Transverse colon (tissue), 4 donors: ENCODE measurements at places on chromosomes 4 and X. TPM values are rescaled to one million over a fixed set of nuclear protein-coding genes. Genes with fewer than 3 reads are reported as not detected.

- no peaks in the 10 kb centered on the region for H3K27me3 ChIP-seq
- no peaks in the 10 kb centered on the region for H3K36me3 ChIP-seq
- H3K4me1 ChIP-seq: peaks cover 2% of the 10 kb centered on the region
- peak overlapping the region; percentile 91 for H3K27ac ChIP-seq
- DNase-seq: no peak
- peak overlapping the region; percentile 37 for H3K4me3 ChIP-seq
Measured at GRCh38 chr4:150579551-150580234, 2.3 kb upstream of the MAB21L2 start.

GRCh38 chrX:41779030-41779564, 55.1 kb downstream of the GPR82 start:
- H3K4me3 ChIP-seq: no peak overlapping the region
- no peaks in the 10 kb centered on the region for H3K27me3 ChIP-seq
- H3K27ac ChIP-seq: no peak overlapping the region
- no peak for DNase-seq

- H3K4me3 ChIP-seq: no peak overlapping the region
- no peaks in the 10 kb centered on the region for H3K36me3 ChIP-seq
- H3K27ac ChIP-seq: no peak overlapping the region
Measured at GRCh38 chr4:48445704-48446103, 37.4 kb upstream of the SLC10A4 start.

GRCh38 chr4:82360298-82361177, 13.3 kb downstream of the HNRNPD start:
- no peak overlapping the region for H3K4me3 ChIP-seq
- peaks cover 30% of the 10 kb centered on the region for H3K36me3 ChIP-seq
- no peaks in the 10 kb centered on the region for H3K27me3 ChIP-seq
- peak overlapping the region; percentile 60 for H3K27ac ChIP-seq
- H3K4me1 ChIP-seq: peaks cover 45% of the 10 kb centered on the region

DNA sequence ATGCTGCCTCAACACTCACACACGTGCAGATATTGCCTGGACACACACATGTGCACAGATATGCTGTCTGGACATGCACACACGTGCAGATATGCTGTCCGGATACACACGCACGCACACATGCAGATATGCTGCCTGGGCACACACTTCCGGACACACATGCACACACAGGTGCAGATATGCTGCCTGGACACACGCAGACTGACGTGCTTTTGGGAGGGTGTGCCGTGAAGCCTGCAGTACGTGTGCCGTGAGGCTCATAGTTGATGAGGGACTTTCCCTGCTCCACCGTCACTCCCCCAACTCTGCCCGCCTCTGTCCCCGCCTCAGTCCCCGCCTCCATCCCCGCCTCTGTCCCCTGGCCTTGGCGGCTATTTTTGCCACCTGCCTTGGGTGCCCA, 14.7 kb downstream of the FGFRL1 start:
- no peak overlapping the region for H3K4me3 ChIP-seq
- no peak overlapping the region for H3K27ac ChIP-seq
- DNase-seq: peak; percentile 68
- peaks cover 34% of the 10 kb centered on the region for H3K27me3 ChIP-seq
- H3K36me3 ChIP-seq: no peaks in the 10 kb centered on the region
- peaks cover 20% of the 10 kb centered on the region for H3K4me1 ChIP-seq

DNA sequence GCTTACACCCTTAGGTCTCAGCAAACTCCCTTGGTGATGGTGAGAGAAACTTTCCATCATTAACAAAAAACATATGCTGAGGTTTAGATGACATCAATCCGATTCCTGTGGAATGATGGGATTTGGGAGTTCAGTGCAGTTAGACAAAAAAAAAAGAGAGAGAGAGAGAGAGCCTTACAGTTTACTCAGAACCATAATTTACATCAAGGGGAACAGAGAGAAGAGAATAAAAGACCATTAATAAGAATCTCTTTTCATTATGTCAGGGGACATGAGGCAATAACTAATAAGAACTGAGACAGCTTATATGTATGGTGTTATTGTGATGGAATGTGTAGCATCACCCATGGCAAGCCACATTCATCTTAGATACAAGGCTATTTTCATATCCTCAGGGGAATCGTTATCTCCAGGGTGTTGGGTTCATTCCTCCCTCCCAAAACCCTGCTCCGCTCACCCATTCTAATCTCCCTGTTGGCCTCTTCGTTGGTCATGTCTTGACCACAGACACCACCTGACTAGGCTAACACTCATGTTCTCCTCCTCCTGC, 175.7 kb upstream of the MXRA5 start:
- H3K4me3 ChIP-seq: no peak overlapping the region
- no peaks in the 10 kb centered on the region for H3K4me1 ChIP-seq
- DNase-seq: no peak
- no peaks in the 10 kb centered on the region for H3K27me3 ChIP-seq
- no peaks in the 10 kb centered on the region for H3K36me3 ChIP-seq

GRCh38 chr4:173917255-173917960, 366.1 kb downstream of the FBXO8 start:
- peak overlapping the region; percentile 56 for H3K27ac ChIP-seq
- no peaks in the 10 kb centered on the region for H3K36me3 ChIP-seq
- peaks cover 2% of the 10 kb centered on the region for H3K4me1 ChIP-seq
- no peak overlapping the region for H3K4me3 ChIP-seq
- DNase-seq: no peak

- no peaks in the 10 kb centered on the region for H3K27me3 ChIP-seq
- H3K36me3 ChIP-seq: no peaks in the 10 kb centered on the region
- H3K4me1 ChIP-seq: no peaks in the 10 kb centered on the region
- no peak overlapping the region for H3K27ac ChIP-seq
- DNase-seq: no peak
Measured at GRCh38 chrX:24676403-24677024, 17.2 kb upstream of the POLA1 start.

GRCh38 chrX:13120017-13120416, 75.6 kb upstream of the FAM9C start:
- peak; percentile 30 for DNase-seq
- H3K27me3 ChIP-seq: no peaks in the 10 kb centered on the region
- no peaks in the 10 kb centered on the region for H3K4me1 ChIP-seq
- peak overlapping the region; percentile 72 for H3K27ac ChIP-seq
- H3K36me3 ChIP-seq: no peaks in the 10 kb centered on the region

The ENPEP gene
- total RNA-seq: 0.80 TPM

The EREG gene
- 4.0 TPM for total RNA-seq

The ZFP42 gene
- not detected for total RNA-seq

The JCHAIN gene
- total RNA-seq: 1,497 TPM

The TCEAL9 gene
- 21.7 TPM for total RNA-seq

The RBM47 gene
- 619 TPM for total RNA-seq
